ENCODE measurements at places on chromosomes 12 and 14.

- DNase-seq = peak; percentile 25
Measured at GRCh38 chr14:72024043-72024407, 91.8 kb downstream of the RGS6 start.

- DNase-seq = no peak
Measured at GRCh38 chr12:26318661-26319068, 123.3 kb downstream of the SSPN start.

GRCh38 chr12:98727196-98727595, 82.1 kb downstream of the APAF1 start:
- no peak for DNase-seq

DNA sequence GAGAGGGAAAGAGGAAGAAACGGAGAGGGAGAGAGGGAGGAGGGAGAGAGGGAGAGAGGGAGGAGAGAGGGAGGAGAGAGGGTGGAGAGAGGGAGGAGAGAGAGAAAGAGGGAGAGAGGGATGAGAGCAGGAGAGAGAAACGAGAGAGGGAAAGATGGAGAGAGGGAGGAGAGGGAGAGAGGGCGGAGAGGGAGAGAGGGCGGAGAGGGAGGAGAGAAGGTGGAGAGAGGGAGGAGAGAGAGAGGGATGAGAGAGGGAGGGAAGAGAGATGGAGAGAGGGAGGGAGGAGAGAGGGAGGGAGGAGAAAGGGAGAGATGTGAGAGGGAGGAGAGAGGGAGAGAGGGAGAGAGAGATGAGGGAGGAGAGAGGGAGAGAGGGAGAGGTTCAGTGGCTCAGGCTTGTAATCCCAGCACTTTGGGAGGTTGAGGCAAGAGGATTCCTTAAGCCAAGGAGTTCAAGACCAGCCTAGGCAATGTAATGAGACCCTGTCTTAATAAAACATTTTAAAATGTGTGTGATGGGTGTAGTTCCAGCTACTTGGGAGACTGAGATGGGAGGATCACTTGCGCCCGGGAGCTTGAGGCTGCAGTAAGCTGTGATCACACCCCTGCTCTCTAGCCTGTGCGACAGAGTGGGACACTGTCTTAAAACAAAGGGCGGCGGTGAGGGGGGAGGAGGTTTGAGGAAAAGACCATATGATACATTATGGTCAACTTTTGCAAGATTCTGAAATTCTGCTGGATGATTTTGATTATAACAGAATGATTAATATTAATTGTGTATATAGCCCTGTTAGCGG, 21.3 kb upstream of the SNRPF start:
- no peak for DNase-seq

- DNase-seq = no peak
Measured at GRCh38 chr12:128519426-128519825, 252.5 kb downstream of the TMEM132C start.
